ENCODE measurements at places on chromosomes 16 and 17.

GRCh38 chr17:44381810-44382305, 7.6 kb downstream of the ITGA2B start:
- DNase-seq = no peak

GRCh38 chr16:3508736-3509135, 7.9 kb downstream of the CLUAP1 start:
- DNase-seq = no peak

GRCh38 chr17:58693208-58693607, 806 bp downstream of the RAD51C start:
- DNase-seq = no peak

DNA sequence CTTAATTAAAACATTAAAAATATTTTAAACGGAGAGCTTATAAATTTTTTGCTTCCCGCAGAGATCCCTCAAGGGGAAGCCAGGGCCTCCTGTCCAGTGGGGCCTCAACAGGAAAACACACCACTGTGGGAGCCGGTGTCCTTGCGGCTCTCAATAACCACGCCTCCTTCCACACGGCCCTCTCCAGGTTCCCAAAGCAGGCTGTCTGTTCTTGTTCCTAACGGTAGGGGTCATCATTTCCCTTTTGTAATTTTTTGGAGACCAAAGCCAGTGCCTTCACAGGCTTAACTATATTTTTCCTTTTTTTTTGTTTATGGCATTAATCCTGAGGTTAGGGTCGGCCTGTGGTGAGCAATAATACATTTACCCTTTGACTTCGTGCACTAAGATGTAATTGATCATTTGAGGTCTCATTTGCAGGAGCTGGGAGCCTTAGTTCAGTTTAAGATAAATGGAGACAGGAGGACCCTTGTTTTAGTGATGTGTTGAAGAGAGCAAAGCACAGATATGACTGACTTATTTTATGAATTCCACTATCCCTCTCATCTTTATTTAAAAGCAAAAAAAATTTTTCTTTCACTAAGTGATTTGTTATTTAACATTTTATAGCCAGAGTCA, 77.5 kb upstream of the N4BP1 start:
- DNase-seq = no peak

DNA sequence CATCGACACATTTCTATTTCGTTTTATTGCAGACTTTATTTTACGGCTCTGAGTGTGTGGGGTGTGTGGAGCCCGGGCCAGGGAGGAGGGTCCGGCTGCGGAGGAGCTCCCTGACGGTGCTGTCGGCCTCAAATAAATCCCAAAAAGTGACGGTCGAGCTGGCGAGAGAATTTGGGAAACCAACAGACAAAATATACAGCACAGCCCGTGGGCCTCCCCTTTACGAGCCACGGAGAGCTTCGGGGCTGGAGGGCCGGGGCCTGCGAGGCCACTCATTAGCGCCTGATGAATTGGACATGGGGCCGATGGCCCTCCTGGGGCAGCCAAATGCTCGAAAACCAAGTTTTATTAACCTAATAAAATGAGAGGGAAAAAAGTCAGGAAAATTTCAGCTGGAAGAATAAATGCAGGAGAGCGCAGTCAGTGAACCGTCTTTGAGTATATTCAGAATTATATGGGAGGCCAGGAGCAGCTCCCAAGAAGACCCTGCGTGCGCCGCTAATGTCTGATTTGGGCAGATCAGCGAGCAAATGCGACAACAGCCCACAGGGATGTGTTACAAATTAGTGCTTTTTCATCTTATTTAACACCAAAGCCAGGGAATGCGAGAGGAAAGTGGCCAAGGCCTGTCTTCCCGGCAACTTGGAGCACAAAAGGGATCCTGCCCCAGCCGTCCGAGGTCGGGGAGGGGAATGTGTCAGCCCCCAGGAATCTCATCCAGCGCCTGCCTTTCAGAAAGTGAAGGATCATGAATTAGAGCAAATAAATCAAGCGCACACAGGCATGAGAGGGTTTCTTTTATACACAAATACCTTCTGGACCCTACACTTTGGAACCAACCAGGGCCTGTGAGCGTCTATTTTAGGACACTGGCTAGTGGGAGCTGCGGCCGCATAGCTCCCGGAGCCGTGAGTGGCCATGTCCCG, 249.1 kb downstream of the C16orf95 start:
- no peak for DNase-seq

DNA sequence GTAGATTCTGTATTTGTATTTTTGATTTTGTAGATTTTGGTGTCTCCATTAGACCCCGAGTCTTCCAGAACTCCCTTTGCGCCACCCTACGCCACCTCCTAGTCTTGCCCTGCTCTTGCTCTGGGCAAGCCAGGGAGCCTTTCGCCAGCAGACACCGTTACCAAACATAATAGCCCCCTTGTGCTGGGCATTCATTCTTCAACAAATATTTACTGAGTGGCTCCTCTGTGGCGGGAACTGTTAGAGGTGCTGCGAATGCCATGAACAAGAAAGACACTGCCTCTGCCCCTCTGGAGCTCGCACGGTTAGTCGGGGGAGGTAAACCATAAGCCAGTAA, 841 bp upstream of the GPT2 start:
- DNase-seq = no peak

- DNase-seq = no peak
Observed at GRCh38 chr17:15462976-15463772, 4.2 kb downstream of the CDRT4 start.

- DNase-seq = no peak
Observed at GRCh38 chr17:77829843-77830799, 128.4 kb upstream of the TNRC6C start.

DNA sequence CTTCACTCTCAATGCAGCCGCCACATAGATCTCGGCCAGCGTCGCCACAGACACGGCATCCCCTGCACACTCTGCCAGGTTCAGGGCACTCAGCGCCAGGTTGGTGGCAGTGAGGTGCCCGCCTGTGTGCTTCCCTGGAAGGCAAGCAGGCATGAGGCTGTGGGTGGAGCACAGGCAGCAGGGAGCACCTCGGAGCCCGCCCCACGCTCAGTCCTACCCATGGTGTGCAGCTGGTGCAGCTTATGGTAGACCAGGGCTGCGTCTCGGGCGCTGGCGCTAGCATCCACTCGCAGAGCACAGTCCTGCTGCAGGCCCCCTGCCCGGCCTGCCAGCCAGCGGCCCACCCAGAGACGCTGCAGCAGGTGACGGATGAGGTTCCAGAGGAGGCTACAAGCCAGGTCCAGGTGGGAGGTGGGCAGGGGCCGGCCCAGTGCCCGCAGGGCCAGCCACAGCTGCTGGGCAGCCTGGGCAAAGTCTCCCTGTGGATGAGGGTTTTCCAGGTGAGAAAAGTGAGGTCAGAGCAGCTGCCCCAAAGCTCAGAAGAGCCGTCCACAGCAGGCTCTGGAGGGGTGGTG, 20.5 kb downstream of the SREBF1 start:
- DNase-seq = no peak

DNA sequence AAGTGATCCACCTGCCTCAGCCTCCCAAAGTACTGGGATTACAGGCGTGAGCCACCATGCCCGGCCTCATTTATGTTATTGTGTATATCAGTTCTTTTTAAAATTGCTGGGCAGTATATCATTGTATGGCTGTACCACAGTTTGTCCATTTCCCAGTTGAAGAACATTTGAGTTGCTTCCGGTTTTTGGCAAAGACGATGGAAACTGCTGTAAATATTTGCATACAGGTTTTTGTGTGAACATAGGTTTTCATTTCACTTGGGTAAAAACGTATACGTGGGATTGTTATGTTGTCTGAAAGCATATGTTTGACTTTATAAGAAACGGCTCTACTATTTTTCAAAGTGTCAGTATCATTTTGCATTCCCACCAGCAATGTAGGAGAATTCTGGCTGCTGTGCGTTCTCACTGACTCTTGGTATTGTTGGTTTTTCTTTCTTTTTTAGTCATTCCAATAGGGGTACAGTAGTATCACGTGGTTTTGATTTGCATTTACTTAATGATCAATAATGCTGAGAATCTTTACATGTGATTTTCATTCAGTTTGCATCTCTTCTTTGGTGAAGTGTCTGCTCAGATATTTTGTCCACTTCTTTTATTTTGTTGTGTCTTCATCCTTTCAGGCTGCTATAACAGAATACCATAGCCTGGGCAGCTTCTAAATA, 63.2 kb upstream of the GOT2 start:
- no peak for DNase-seq

GRCh38 chr17:60455378-60455777, 33.1 kb downstream of the CHCT1 start:
- no peak for DNase-seq

DNA sequence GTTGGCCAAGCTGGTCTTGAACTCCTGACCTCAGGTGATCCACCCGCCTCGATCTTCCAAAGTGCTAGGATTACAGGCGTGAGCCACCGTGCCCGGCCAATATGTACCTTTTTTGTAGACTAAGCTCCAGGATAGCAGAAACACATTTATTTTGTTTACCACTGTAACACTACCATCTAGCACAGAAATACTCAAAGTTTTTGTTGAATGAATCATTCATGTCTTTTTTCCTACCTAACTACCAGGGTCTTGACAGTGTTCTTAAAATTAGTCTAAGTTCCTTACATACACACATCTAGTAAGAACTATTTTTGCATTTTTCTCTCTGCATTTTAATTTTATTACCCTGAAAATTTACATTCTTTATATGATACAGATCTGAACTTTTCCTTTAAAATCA, 44.4 kb downstream of the AKAP10 start:
- no peak for DNase-seq

DNA sequence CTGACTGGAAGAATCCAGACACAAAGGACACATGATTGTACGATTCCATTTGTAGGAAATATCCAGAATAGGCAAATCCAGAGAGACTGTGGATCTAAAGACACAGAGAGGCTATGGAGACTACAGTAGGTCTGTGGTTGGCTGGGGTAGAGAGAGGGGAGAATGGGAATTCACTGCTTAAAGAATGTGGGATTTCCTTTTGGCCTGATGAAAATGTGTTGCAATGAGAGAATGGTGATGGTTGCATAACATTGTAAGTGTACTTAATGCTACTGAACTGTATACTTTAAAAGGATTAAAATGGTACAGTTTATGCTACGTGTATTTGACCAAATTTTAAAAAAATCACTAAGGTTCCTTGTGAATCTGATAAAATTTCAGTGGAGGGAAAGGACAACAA, 62.1 kb downstream of the GPRC5B start:
- no peak for DNase-seq

DNA sequence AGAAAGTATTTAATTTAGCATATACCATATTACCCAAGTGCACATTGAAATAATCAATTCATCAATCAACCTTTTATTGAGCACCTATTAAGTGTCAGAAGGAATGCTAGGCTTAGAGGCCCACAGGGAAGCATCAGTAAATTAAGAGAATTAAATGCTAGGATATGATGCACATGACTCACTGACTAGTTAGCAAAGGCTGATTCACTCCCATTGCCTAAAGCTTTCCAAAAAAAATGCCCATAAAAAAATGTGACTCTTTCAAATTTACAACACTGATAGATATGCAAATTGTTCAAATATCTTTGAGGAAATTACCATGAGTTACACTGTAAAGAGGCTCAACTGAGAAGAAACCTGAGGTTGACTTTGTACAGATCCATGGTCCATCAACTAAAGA, 883.3 kb downstream of the CDH11 start:
- DNase-seq = no peak

GRCh38 chr17:63512896-63513644, 10.1 kb upstream of the KCNH6 start:
- no peak for DNase-seq

GRCh38 chr16:86520317-86521210, 10.2 kb downstream of the FOXF1 start:
- no peak for DNase-seq

DNA sequence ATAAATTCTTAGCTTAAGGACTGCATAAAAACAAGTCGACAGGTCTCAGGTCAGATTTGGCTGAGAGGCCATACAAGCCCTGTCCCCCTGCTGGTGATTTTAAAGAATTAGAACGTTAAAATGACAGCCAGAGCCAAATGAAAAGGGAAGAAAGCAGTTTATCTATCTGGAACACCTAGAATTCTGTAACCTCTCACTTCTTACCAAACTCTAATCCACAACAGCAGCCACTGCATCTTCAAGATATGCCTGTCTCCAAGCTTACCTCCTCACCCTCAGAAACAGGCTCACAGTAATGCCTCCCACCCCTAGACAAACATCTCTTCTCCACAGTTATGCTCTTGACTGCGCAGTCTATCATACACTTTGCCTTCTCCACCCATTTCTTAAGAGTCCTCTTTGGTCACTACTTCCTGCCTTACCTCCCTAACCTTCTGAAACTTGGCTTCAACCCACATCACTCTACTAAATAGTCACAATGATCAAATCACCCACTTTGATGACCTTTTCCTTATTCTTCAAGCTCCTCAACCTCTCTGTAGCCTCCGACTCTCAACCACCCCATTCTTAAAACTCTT, 14.2 kb downstream of the ANKFY1 start:
- no peak for DNase-seq
